Activated naive CD4-positive, alpha-beta T cell treated with anti-CD3 and anti-CD28 coated beads, Interleukin-2, amount 10 ng/mL, durations not matched to agents 5 hours and 36 hours (primary cell): ENCODE measurements at places on chromosomes 4 and X. TPM values are rescaled to one million over a fixed set of nuclear protein-coding genes. Genes with fewer than 3 reads are reported as not detected.

PFKFB1 gene
- total RNA-seq = 0.65 TPM

TBC1D8B gene
- 0.35 TPM for total RNA-seq

RBM46 gene
- not detected for total RNA-seq

PCYT1B gene
- total RNA-seq = 0.05 TPM

KLHL13 gene
- total RNA-seq = not detected

SMIM10 gene
- not detected for total RNA-seq

HDX gene
- total RNA-seq = 1.0 TPM

RPA4 gene
- 0.72 TPM for total RNA-seq

TREX2 gene
- total RNA-seq = 2.4 TPM

KCNE5 gene
- 0.23 TPM for total RNA-seq

ANKRD50 gene
- 0.22 TPM for total RNA-seq

CENPE gene
- 42.6 TPM for total RNA-seq

GCNA gene
- total RNA-seq = 7.6 TPM

CABS1 gene
- not detected for total RNA-seq

ADH1C gene
- not detected for total RNA-seq
